Activated CD4-positive, CD25-positive, alpha-beta regulatory T cell treated with anti-CD3 and anti-CD28 coated beads, Interleukin-2, amount 50 U/mL, for 72 hours (primary cell): ENCODE measurements at places on chromosomes 11 and 22.
A peak's percentile ranks its signal among the peaks of the same experiment; 100 is the strongest.

GRCh38 chr11:69014084-69014851 is 1.2 kb upstream of the MRGPRF start:
- DNase-seq = no peak

DNA sequence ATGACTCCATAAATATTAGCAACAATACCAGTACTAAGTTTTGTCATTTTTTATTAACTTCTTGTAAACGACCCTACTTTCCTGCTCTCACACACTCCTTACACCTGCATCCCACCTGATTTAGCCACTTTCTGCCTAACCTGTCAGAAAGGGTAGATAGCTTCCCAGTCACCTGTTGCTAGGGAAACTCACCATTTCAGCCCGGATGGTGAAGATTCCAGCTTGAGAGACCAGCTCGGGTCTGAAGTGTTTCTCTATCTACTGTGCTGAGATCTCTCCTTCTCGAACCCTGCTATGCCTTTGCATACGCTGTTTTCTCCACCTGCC is at the start of gene PARVG:
PARVG (plus strand) TSS at position 220 of the 327 bp plus-strand sequence. CDS start 2,405 bp downstream, outside the sequence.
- DNase-seq = no peak

DNA sequence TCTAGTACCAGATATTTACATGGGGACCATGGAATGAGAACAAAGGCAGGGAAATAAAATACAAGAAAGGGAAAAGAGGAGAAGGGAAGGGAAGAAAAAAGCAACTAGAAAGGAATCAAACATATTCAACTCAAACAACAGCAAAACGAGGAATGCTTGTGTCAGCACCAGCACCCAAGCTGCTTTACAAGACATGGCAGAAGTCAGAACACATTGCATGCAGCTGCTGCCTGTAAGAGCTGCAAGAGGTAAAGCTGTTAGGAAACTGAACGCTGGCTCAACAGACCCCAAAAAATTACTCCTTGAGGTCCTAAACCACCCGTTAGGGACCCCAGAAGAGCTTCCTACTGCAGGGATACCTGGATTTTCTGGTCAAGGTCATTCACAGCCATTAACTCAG is 296.9 kb downstream of the OPCML start:
- no peak for DNase-seq

GRCh38 chr11:71452199-71453036 is 585 bp upstream of the NADSYN1 start:
- peak; percentile 39 for DNase-seq

DNA sequence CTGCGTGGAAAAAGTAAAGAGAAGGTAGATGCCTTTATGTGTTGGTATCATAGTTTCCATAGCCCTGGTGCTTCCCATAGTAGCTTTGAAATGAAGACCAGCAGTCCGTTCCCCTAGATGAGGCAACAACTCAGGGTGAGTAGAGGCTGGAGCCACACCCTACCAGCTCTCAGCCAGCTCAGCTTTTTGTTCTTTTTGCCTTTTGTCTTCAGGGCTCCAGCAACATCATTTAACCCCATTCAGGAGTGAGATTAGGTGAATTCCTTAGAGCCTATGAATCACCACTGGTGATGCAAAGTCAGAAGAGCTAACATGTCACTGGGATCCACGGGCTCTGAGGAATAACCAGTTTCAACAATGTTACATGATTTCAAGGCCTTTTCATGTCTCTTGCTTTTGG is 14.0 kb upstream of the SESN3 start:
- DNase-seq = no peak

DNA sequence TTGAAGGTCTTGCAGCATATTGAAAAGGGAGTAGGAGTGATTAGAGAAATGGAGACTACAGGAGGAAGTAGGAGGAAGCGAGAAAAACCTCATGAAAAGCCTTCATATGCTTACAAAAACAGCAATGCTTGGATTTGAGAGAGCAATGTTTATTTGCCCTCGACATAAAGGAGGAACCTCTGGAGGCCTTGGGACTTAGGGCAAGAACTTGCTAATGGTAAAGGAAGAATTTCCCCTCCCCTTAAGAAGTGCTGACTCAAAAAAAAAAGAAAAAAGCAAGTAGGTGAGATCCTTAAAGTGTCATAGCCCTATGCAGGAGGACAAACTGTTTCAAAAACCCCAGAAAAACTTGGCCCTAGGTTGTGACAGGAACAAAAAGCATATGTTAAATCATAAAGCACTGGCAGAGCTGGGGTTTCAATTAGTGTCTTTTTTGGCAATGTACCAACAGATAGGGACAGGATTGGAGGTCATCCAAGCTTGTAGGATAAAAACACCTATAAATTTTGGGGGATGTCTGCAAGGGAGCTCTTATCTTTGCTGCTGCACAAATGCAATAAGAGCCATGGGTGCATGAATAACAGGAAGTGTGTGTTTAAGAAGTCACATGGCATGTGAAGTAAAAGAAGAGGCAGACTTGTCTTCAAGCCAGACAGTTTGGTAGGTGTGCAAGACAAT is 4.9 kb downstream of the GLYAT start:
- DNase-seq = no peak

DNA sequence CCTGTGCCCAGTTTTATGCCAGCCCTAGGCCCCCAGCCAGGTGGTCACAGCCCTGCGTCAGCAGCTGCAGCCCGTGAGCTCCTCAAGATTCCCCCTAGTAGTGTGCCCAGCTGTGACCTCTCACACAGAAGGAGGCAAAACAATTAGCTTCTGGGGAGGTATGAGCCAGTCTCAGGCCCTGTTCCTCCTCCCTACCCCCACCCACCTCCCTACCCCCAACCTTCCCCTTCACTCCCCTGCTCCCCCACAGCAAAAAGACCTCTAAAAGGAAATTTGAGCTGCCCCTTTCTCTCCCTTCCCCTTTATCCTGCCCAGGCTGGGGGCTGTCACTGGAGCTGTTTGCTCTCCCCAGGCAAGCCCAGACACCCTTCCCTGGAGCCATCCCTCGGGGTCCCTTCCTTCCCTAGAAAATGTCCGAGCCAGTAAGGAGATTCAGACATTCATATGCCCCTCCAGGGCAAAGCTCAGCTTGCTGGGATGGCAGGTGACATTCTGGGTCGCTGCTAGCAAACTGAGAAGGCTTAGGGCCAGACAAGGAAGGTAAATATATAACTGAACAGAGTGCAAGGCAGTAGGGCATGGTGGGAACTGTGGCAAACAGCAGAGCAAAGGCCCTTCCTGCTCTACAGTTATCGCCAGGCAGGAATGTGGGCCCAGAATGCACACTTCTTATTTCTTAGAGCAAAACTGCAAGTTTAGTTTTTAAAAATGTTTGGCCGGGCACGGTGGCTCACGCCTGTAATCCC is 300.2 kb downstream of the MN1 start:
- no peak for DNase-seq

DNA sequence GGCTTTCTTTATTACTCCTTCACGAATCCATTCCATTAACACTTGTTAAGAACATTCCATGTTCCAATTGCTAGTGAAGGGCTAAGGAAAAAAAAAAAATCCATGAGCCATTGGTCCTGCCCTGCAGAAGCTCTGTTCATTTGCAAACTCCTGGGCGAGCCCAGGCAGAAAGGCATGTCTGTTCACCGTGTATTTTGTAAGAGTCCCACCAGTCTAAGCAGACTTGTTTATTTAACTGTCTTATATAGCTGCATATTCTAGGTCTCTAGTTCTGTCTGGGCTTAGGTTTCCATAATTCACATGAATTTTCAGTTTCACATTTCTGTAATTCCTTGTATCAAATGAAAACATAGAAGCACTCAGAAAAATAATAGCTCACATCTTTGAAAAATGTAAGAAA is 97.4 kb upstream of the POU2AF2 start:
- DNase-seq = no peak

- no peak for DNase-seq
Observed at GRCh38 chr22:43880541-43880991, 11.2 kb downstream of the PNPLA5 start.

GRCh38 chr11:12123273-12123672 is 12.9 kb downstream of the MICAL2 start:
- DNase-seq = no peak

- DNase-seq = no peak
Observed at GRCh38 chr11:30155428-30155827, 75.4 kb upstream of the FSHB start.

DNA sequence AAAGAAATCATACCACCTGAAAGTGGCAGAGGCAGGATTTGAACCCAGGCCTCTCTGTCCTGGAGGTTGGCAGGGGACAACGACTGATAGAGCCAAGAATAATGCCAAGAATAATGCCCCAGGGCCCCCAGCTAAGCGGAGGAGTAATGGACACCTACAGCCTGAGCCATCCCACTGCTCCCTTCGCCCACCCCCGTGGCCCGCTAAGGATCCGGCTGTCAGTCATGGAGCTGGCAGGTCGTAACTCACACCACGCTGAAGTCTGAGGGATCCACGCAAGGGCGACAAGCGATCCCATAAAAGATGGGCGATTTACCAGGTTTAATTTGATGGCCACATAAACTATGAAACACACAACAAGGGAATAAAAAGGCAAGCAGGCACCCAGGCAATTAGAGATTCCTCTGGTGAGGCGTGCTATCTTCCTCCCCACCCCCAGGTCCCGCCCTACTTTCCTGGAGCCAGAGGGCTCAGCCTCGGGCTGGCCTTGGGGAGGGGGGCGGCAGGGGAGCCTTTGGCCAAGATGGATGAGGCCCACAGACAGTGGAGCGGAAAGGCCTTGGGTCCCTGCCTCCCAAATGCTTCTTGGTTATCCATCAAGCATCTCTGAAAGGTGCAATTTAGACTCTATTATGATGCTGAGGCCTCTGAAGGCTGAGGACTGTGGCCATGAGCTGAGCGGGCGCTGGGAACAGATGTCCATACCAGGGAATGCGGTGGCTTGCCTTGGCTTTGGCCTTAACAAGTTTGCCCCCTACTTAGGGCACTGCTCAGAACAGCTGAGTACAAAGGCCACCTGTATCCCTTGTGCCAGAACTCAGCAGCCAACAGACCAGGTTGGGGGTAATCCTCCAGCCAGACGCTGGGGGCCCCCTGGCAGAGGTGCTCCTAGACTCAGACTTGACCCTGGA is 55.2 kb downstream of the MACROD1 start:
- no peak for DNase-seq

DNA sequence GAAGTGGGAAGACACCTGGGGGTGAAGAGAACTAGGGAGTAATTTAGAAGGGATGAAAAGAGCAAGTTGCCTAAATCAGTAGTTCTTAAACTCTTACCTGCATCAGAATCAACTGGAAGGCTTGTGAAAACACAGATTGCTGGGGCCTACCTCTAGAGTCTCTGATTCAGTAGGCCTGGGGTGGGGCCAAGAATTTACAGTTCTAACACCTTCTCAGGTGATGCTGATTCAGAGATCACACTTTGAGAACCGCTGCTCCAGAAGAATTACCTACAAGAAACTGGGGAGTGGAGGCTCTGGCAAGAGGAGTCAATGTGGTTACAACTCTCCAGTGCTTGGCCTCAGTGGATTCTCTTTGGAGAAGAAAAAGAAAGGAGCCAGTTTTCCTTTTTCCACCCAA is 128.7 kb downstream of the C11orf58 start:
- DNase-seq = no peak

DNA sequence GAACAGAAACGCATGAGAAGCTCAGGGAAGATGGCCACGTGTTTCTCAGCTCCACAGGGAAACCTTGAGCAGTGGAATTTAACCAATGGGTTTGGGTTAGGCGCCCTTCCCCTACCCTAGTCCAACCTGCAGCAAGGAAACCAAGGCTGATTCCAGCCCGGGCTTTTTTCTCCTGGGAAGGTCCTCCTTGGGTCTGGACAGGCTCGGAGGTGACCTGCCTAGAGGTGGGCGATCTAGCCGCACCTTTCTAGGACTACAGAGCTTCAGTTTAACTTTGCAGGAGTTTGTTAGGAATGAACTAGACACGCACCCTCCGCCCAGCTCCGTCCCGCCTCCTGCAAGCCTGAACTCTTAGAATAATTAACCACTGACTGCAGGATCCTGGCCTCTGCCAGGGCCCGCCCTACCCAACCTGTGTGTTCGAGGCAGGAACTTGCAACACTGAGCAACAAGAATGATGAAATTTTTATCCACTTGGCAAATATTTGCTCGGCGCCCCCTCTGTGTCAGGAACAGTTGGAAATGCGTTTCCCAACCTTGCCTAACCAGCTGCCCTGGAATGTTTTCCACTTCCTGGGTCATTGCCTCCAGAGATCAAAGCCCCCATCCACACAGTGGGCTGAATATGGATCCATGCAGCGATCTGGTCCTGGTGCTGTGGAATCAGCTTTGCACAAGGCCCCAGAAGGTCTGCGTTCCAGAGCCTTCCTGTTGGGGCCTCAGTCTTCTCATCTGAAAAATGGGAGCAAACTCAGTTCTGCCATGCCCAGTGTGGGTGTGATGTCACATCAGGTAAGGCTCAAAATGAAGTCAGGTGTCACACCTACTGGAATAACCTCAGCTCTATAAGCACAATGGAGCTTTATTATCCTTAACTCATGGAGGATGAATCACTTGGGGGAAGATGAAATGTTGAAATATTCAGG is 13.3 kb downstream of the MPST start:
- no peak for DNase-seq

DNA sequence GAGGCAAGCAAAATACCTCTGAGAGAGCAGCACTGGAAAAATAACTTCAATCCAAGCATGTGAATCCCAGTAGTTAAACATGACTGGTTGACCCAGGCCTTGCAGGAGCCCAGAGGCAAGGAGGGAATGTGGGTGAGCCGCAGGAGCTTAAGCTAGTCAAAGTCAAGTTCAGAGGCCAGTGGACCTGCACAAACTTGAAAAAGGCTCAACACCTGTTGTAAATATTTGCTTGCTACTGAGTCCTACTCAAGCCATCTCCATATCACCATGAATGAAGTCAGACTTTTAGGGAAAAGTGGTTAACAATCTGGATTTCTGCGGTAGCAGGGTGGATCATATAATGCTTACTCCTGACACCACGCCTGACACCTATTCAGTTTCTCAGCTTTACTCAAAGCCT is 4.8 kb upstream of the CAT start:
- DNase-seq = no peak

DNA sequence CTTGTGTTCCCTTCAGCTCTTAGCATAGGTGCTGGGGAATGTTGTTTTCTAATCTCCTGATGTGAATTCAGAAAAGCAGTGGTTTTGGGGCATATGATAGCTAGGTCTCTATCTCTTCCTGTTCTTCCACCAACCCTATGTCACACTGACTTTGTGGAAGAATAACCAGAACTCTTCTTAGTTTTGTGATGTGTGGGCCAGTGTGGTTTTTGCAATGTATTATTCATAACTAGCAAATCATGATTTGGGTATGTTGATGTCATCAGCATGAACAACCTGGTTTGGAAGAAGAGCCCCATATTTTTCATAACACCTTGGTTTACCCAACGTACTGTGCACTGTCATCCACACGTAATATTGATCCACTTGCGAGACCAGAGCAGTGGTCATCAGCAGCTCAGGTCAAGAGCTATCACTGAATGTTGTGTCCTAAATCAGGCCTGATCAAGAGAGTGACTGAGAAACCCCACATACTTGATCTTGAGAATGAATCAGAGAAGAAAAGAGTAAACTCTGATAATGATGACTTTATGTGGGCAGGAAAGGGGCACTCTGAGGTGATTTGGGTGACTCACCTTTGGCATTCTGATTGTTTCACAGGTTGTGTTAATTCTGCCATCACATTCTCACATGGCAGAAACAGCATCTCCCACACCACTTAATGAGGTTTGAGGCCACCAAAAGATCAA is 19.4 kb upstream of the MS4A6E start:
- no peak for DNase-seq
